ENCODE measurements at places on chromosomes 16 and 17.

DNA sequence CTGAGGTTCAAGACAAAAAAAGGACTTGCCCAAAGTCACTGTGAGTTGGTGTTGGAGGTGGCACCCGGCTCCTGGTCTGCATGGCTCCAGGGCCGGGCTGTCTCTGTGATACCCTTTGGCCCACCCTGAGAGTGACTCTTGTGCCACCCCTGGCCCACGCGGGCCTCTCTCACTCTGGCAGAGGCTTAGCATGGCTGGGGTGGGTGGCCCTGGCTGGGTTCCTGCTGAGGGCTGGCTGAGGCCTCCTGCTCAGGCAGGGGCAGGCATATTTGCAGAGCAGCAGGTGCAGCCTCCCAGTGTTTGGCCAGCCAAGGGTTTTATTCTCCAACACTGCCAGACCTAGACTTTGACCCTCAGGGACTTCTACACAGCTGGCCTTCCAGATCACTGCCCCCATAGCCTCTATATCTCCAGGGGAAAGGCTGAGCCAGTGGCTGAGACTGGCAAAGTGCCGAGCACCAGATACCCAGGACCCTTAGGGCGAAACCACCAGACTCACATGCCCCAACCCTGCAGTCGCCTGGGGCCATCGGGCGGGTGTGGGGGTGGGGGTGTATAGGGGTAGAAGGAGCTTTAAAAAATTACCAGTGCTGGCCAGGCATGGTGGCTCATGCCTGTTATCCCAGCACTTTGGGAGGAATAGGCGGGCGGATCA lies 21.5 kb upstream of the ADGRG1 start:
- no peak for DNase-seq

GRCh38 chr17:82596837-82597672 lies 51.2 kb downstream of the WDR45B start:
- no peak for DNase-seq

- no peak for DNase-seq
Measured at GRCh38 chr16:10966129-10966528, 21.8 kb downstream of the CLEC16A start.

GRCh38 chr17:35731239-35731916 lies at the start of gene RASL10B:
RASL10B (plus strand) TSS chr17:35731639; CDS start chr17:35735185, 3,546 bp downstream.
- no peak for DNase-seq

DNA sequence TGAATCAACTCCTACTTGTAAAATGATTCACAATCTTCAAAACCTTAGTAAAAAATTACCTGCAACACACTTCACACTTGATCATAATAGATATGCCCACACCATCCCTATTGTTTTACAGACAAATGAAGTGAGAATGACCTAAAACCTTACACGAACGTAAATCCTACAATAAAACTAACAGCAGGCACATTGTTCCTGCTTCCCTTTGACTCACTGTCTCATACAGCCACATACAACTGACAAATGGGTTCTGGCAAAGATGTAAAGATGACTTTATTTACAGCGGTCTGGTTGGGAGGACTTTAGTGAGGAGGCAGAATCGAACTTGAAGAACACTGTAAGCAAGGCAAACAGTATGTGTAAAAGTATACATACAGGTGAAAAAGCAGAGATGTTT lies 188.7 kb downstream of the MYO1D start:
- DNase-seq: no peak

All from stimulated activated CD8-positive, alpha-beta memory T cell treated with anti-CD3 and anti-CD28 coated beads, Interleukin-7, amount 100 ng/mL, for 1 hour (primary cell).